A172 (cell line): ENCODE measurements at places on chromosomes 5 and 9. TPM values are rescaled to one million over a fixed set of nuclear protein-coding genes. Genes with fewer than 3 reads are reported as not detected.
A peak's percentile ranks its signal among the peaks of the same experiment; 100 is the strongest.

DNA sequence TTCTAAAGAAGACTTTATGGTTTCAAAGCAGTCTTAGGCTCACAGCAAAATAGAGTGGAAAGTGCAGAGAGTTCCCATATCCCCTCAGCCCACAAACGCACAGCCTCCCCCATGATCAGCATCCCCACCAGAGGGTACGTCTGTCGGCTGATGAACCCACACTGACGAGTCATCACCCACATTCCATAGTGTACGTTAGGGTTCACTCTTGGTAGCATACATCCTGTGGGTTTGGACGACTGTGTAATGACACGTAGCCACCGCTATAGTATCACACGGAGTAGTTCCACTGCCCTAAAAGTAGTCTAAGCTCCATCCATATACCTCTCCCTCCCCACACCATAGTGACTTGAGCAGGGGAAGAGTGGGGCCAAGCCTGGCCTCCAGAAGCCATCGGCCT, 135.7 kb upstream of the PHYKPL start:
- no peak for DNase-seq

DNA sequence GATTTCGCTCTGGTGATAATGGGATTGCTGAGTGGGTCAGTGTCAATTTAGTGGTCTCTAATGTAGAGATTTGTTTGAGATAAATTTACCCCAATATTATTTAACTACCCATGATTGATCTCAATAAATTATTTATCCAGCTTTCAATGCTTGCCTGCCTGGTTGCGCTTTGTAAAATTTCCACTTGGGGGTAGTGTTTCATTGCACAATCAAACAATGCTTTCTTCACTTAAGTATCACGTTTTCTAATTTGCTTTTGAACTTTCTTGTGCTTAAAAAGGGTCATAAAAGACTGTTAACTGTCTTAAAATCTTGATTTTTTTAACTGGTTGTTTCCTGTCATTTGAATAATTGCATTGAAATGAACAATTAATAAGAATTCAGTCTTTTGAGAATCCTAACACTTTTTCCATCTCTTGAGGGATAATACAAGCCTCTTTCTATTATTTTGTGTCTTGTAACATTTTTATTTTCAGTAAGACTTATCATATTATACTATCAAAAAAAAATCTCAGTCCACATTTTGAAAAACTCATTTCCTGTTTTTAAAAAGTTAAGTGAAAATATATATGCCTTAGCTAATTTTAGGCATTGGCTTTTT, 18.7 kb downstream of the HSD17B4 start:
- DNase-seq: no peak

GRCh38 chr9:89844535-89844934, 239.7 kb downstream of the GADD45G start:
- no peak for DNase-seq

DNA sequence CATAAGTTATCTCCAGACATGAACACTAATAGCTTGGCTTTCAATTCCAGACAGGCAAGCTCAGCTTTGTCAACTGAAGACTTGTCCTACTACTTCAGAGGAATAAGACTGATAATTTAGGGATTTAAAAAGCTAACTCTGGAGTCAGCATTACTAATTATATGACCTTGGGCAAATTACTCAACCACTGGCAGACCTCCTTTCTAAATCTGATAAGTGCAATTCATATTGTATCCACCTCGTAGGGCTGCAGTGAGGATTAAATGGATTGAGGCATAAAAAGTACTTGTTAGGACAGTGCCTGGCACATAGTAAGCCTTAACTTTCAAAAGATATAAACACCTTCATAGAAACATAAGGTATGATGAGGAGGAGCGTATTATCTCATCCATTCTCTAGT, 104.4 kb downstream of the KLHL3 start:
- DNase-seq: no peak

GRCh38 chr5:126938466-126938865, 91.9 kb downstream of the MARCHF3 start:
- peak; percentile 22 for DNase-seq

- no peak for DNase-seq
These were observed 81.7 kb downstream of the DCP2 start for GRCh38 chr5:113058269-113058668.

GRCh38 chr5:33745101-33745770, 146.6 kb downstream of the ADAMTS12 start:
- DNase-seq: no peak

DNA sequence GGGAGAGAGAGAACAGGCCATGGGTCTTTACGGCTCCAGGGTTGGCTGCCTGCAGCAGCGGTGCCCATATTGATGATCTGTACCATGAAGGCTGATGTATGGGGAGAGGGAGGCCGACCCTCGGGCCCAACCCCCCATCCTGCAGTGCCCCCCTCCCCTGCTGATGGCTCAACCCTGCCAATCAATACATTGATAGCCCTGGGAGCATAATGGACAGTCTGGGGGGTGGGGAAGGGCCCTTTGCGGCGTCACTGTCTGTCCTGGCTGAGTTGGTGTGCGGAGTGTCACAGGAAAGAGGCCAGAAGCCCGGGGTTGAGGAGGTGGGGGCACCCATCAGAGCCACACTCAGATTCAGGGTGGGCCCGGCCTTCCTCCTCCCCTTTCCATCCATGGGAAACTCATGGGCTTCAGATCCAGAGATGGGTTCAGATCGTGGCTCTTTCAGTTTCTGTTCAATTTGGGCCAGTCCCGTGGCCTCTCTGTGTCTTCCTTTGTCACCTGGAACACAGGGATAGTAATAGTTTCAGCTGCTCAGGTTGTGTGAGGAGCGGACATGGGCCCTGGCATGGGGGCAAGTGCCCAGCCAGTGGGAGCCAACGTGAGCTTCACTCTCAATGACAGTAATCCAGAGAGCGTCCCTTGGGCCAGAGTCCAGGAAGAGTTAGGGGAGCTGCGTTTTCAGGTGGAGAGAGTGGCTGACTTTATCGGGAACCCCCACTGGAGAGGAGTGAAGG, 9.5 kb downstream of the FGF18 start:
- no peak for DNase-seq

DNA sequence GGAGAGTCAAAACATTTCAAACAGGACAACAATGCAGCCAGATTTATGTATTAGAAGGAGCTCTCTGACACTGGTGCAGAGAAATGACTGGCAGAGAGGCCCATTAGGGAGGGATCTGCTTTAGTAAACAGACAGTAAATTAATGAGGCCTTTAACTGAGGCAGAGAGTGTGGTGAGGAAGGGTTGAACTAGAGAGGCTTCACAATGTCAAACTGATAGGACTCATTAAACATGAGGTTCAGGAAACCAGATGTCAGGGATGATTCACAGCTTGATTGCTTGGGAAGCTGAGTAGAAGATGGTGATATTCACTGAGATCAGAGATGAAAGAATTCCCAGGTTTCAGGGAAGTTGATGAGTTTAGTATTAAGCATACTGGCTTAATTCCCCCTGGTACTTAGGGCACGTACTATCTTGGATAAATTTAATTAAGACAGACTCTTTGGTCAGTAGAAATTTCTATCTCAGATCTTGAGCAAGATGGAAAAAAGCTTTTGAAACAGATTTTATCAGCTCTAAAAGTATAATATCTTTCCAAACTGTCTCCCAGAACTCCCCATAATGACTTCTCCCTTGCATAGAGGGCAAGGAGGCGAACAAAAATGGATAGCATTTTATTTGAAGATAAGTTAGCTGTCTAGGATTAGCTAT, 8.6 kb upstream of the MUSK start:
- DNase-seq: peak; percentile 83

- DNase-seq: no peak
These were observed 26.3 kb downstream of the SEMA5A start for GRCh38 chr5:9519537-9519936.

- DNase-seq: no peak
These were observed 610.4 kb upstream of the CDH10 start for GRCh38 chr5:25255128-25255527.

DNA sequence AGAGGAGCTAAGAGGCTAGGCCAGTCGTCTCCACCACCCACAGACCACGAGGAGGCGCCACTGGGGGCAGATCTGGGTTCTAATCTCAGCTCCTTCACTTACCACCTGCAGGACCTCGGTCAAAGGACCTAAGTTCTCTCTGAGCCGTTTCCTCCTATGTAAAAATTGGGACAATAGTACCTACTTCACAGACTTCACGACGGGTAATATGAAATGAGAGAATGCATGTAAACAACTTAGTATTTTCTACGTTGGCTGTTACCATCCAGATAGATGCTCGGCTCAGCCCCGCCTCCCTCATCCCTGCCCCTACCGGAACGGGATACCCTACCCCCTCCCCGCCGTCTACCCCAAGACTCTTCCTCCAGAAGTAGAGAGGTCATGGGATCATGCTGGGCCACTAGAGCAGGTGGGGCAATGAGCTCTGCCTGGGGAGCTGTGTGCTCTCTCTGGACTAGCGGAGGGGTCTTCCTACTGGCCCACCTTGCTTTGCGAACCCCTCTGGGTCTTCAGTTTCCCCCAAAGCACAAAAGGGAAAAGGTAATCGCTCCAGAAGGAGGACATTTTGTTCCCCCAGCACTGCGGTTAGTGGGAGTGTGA, 541 bp downstream of the GNPDA1 start:
- DNase-seq: no peak

DNA sequence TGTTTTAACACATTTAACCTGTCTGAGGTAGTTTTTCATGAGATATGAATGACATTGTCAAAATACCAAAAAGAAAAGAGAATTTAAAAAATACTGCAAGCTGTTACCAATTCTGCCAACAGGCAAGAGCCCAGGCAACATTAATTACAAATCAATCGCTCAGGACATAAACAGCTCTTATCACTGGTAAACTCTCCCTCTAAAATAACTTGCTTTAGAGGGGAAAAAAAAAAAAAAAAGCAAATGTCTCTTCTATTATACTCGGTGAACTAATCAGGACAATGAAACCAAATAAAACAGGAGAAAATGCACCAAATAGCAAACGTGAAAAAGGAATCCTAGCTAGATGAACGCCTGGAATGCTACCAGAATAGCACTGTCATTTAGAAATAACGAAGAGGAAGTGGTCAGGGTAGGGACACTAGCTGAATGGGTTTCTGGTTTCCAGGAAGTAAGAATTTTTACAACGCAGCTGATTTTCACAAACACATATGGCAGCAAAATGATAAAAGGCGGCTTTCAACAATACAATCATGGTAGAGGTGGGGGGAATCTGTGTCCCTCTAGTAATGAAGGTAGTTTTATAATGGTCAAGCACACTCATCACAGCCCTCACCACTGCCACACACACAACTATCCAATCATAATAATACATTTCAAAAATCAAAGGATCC, 94.9 kb downstream of the DENND1A start:
- peak; percentile 75 for DNase-seq

DNA sequence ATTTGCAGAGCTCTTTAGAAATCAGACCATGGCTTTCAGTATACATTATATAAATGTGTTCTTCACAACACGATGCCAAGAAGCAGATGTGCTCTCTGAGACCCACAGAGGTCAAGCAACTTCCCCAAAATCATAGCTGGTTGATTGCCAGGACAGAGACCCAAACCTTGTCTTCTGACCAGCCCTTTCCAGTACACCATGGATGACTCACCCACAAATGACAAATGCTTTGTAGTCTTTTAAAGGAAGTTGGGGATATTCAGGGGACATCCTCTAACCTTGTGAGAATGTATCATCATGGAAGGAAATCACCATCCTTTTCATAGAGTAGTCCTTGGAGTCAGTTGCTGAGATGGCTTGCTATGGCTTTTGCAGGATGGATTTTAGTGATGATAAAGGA, 30.1 kb downstream of the ZNF462 start:
- peak; percentile 93 for DNase-seq

DNA sequence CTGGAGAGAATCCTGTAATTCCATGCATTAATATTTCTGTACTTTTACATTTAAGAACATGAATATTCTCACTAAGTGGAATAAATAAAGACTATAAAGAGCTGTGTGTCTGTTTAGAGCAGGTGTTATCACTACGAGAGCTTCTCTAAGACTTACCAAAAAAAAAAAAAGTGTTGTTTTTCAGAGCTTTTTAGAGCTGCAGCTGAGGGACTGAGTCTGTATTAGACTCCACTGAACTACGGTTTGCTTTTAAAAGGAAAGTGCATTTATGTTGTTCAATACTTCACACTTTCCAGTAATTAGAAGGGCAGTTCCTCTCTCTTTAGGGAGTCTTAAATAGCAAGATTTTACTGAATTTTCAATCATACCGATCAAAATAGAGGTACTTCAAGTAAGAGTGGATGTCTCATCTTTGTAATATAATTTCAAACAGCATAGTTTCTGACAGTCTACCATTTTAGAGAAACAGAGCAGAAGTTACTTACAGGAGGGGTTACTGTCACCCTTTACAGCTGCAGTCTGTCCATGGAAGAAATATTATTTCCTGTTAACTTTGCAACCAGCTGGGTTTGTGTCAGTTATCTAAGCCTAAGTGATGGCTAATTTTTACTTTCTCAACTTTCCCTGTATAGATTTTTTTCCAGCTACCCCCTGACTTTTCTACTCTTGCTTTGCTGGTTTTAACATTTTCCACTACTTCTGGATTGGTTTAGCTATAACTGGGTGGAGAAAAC, 2.4 kb downstream of the SYK start:
- DNase-seq: no peak

GRCh38 chr9:109253637-109254284, 67.1 kb downstream of the EPB41L4B start:
- peak; percentile 86 for DNase-seq

DNA sequence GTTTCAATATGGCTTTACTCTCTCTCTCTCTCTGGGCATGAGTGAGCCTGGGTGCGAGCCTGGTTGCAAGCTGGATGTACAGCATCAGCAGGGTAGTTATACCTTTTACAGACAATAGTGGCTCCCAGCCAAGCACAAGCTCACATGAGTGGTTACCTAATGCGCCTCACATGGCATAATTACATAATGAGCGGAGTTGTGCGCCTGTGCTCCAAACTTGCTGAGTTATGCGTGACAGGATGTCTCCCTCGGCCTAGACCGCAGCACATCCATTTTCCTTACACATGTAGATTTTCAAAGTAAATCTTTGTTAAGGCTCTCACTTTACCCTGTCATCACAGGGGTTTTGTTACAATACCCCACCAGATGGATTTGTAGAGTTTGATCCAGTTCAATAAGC, 233.5 kb upstream of the WWC1 start:
- DNase-seq: no peak

- DNase-seq: no peak
These were observed 3.3 kb upstream of the AQP3 start for GRCh38 chr9:33450621-33451146.

GRCh38 chr9:33453999-33454660, 6.7 kb upstream of the AQP3 start:
- DNase-seq: no peak

The C1QTNF3 gene
- not detected in 2 replicates for total RNA-seq

The IL5 gene
- total RNA-seq: not detected in 2 replicates

The UGT3A2 gene
- total RNA-seq: not detected in 2 replicates

The TNFSF15 gene
- total RNA-seq: 0.12 and 0.14 TPM in 2 replicates

The ELOVL7 gene
- 7.2 and 8.2 TPM in 2 replicates for total RNA-seq

The ADAMTSL1 gene
- total RNA-seq: 5.3 and 11.4 TPM in 2 replicates

The GNPDA1 gene
- 118 and 162 TPM in 2 replicates for total RNA-seq

The SH3PXD2B gene
- 13.1 and 15.0 TPM in 2 replicates for total RNA-seq

The OR13J1 gene
- total RNA-seq: not detected in 2 replicates

The CCDC171 gene
- 1.4 and 4.5 TPM in 2 replicates for total RNA-seq

The ALDH1A1 gene
- total RNA-seq: not detected in 2 replicates

The VLDLR gene
- 1.8 and 3.8 TPM in 2 replicates for total RNA-seq

The CBY3 gene
- total RNA-seq: not detected in 2 replicates

The ABCA1 gene
- total RNA-seq: 66.6 and 72.6 TPM in 2 replicates

The CNTNAP3B gene
- 2.3 and 4.0 TPM in 2 replicates for total RNA-seq

The QRFP gene
- total RNA-seq: not detected in 2 replicates

The SCGB3A2 gene
- total RNA-seq: not detected in 2 replicates
